Right renal pelvis (tissue), 4 donors: ENCODE measurements at places on chromosomes 7 and 10.

DNA sequence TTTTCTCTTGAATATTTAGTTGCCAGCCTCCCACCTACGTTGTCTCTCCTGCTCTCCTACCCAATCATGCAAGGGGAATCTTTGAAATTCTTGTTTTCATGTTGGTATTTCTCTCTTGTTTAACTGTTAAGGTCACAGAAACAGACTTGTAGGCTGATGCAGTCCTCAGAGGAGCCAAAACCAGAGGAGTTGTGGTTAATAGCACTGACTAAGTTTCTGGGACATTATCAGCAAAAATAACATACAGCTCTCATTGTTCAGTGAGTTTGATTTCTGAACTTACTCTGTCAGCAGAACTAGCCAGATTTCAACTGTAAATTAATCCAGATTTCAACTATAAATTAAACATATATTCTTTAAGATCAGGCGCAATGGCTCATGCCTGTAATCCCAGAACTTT is 11.1 kb upstream of the CUL1 start:
- no peak for DNase-seq

- DNase-seq, result no peak
These were observed 215.8 kb downstream of the MAD1L1 start for GRCh38 chr7:2016761-2017480.

DNA sequence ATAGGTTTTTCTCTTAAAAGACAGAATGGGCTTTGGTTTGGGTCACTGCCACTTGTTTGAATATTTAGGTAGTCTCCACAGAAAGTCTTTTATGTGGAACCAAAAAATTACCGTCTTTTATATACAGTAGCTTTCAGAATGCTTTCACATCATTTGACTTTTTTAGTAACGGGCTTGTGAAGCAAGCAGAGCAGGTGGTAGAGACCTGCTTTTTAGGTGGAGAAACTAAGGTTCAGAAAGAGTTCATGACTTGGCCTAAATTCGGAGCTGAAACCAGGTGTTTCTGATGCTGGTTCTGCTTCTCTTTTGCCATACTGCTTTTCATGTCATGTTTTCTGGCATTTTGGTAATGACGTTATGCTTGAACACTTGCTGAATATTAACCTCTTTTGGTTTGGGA is 36.3 kb downstream of the GARS1 start:
- no peak for DNase-seq

GRCh38 chr7:147524726-147525250 is 1065.8 kb upstream of the C7orf33 start:
- DNase-seq, result no peak

DNA sequence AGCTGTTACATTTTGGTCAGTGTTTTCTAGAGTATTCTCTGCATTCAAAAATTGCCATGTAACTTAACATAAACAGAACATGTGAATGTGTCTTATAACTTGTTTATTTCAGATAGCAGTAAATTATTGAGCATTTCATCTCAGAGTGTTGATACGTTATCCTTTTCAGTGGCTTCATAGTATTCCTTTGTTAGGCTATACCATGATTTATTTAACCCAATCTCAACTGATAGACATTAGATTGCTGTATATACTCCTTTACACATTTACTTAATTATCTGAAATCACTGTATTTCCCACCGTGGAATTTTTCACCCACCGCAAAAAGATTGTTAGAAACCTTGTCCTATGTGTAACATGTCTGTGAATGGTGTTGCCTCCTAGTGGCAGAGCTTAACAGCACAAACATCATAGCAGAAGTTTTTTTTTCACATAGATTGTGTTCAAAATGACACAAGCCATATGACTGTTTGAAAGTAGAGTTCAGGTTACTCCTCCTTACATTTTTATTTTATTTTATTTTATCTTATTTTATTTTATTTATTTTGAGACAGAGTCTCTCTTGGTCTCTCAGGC is 21.4 kb downstream of the SLF2 start:
- DNase-seq, result no peak

DNA sequence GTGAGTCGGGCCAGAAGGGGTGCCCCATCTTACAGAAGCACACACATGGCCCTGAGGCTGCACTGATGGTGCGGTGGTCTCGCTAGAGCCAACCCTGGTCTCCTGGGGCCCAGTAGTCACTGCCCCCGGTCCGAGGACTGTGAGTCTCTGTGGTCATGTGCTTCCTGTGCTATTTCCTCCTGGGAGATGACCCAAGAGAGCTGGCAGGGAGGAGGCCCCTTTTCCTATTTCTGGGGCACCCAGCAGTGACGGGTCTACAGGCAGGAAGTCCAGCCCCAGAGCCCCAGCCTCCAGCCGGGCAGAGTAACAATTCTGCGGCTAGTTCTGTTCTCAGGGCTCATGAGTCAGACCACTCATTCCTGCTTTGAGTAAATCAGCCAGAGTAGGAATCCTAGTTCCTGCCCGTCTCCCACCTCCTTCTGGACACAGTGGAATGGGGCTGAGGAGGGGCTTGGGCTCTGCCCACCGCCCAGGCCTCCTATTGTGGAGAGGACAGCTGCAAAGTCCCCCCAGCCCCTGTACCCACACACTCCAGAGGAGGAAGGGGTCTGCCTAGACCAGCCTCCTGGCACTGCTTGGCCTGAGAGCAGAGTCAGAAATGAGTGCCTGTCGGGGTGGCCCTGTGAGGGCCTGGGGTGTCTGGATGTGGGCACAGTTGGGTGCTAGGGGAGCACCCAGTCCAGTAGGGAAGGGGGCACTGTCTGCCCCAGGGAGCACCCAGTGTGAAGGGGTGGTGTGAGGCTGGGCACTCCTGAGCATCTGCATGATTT is 80.5 kb upstream of the PPIF start:
- DNase-seq, result no peak

DNA sequence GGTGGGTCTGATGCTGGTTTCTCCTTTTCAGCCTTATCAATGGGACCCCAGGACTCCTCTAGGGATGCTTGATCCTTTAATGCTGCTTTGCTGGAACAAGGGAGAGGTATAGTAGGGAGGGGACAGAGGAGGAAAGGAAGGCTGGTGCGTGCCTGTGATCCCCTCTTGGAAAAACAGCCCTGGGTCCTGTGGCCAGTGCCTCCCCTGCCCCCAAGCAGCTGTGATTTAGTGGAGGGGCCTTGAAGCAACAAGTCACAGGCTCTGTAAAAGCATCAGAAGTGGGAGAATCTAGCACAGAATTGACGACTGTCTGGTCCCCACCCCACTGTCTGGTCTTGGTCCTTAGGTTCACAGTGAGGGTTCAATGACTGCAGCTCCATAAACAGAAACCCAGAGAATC is 237.7 kb downstream of the SKAP2 start:
- DNase-seq, result no peak

DNA sequence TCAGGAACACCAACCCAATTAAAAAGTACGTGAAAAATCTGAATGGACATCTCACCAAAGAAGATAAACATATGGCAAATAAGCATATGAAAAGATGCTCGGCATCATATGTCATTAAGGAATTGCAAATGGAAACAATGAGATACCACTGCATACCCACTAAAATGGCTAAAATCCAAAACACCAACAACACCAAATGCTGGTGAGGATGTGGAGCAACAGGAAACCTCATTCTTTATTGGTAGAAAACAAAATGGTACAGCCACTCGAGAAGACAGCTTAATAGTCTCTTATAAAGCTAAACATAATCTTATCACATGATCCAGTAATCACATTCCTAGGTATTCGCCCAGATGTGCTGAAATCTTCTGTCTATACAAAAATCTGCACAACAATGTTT is 13.1 kb downstream of the RSU1 start:
- no peak for DNase-seq

GRCh38 chr10:43978091-43978490 is 329.4 kb upstream of the ZNF32 start:
- no peak for DNase-seq

DNA sequence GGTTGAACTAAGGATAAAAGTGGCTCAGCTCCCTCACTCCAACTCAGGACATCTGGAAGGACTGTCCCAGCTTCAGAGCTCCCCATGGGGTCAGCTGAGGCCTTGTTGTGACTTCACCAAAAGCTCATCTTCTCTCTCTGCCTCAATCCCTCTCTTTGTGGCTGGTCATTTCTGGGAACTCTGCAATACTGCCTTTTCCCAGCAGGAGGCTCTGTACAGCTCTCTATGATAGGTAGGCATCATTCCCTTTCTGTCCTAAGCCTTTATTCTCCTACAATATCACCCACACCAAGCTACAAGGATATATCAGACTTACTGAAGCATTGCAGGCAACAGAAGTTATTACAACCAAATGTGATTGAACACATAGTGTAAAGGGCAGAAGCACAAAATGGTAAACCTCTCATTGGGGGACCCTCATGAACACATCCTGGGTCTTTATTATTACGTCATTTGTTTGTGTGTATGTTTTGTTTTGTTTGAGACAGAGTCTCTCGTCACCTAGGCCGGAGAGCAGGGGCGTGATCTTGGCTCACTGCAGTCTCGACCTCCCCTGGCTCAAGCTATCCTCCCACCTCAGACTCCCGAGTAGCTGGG is 36.7 kb upstream of the PRPS1L1 start:
- no peak for DNase-seq

DNA sequence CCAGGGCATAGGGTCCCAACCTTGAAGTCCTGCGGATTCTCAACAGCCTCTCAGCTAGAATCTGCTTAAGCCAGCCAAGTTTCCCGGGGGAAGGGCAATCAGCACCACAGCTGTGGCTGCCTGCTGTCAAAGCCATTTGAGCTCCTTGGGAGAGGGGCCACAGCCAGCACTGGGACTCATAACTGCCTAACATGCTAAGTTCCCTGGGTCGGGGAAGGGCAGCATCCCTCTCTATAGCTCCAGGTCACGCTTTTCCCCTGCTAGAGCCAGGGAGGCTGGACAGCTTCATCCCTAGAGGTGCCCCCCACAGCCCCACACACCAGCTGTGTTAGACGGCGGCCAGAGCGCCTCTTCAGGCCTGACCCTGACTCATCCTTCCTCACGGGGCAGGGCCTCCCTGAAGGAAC is 49.6 kb upstream of the PDE1C start:
- no peak for DNase-seq

GRCh38 chr10:26567351-26567721 is 129.2 kb downstream of the APBB1IP start:
- DNase-seq, result no peak

DNA sequence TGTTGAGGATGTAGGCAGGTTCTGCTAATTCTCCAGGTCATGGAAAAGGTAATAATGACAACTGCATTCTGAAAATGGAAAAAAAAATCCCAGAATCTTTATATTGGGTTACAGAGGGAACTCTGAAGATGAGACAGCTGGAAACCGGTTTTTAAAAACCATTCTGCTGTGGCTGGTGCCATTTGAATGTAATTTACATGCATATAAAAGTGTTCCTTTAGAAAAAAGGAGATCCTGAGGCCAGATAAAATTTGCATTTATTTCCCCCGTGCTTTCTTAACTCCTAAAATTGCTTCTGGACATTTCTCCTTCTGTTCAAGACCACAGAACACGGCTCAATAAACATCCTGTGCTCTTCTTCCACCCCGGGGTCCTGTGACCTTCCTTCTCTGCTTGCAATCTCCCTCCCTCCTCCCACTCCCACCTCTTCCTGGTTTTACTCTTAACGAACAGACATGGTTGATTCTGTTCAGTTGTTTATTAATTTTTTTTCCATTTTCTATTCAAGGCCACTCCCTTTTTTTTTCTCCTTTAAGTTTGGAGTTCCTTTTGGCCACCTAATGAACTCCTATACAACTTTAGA is 41.6 kb downstream of the SH2D4B start:
- DNase-seq, result no peak

GRCh38 chr10:109769966-109770365 is 153.3 kb downstream of the XPNPEP1 start:
- no peak for DNase-seq

GRCh38 chr10:78291722-78292121 is 258.1 kb downstream of the RPS24 start:
- DNase-seq, result no peak

DNA sequence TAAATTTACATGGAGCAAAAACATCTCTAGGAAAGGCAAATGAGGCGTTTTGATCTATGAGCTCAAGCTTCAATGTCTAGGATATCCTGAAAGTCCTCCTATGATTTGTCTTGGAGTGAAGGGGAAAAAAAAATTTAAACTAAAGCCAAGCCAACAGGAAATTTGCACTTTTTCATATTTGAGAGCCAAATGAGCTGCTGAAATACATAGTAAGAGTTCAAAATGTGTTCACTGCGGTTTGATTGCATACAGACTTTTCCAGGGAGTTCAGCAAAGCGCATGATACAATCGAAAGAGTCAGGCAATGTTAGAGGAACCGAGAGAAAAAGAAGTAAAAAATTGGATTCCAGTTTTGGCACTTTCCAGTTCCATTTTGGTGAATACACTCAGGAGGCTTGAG is 633.4 kb upstream of the MGMT start:
- no peak for DNase-seq
